Activated CD4-positive, alpha-beta T cell treated with anti-CD3 and anti-CD28 coated beads, Interleukin-2, amount 50 U/mL, for 48 hours (primary cell): ENCODE measurements at places on chromosomes 1 and 21.

- no peak for DNase-seq
Measured at GRCh38 chr1:237509748-237510147, 381.0 kb downstream of the ZP4 start.

- no peak for DNase-seq
Measured at GRCh38 chr1:98888869-98889268, 115.8 kb downstream of the PLPPR5 start.

- no peak for DNase-seq
Measured at GRCh38 chr1:1775327-1776226, 2.7 kb downstream of the NADK start.

- no peak for DNase-seq
Measured at GRCh38 chr1:98926597-98926996, 78.1 kb downstream of the PLPPR5 start.

DNA sequence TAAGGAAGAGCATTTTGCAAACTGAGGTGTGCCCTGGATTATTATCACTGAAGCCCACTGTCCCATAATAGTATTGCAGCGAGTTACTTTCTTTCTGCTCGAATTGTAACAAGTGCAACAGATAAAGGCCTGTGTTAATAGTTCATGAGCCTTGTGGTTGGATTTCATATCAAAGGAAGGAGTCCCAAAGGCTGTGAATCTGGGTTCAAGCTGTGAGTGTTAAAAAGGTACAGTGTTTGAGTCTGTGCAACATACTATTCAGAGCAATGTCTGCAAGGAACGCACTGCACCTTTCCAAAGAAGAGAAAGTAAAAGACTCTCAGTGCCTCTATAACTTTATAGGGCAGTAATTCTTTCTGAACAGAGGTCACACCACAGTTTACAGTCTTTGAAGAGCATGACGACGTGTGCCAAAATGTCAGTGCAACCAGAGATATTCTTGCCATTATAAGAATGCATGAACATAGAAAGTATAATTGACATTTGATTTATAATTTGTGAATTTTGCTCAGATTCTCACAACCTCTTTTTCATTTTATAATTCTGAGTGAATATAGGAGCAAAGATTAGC is 79.1 kb downstream of the CDC7 start:
- DNase-seq: no peak

- peak; percentile 36 for DNase-seq
Measured at GRCh38 chr1:23167353-23168078, 1.1 kb downstream of the LUZP1 start.

GRCh38 chr1:70353601-70354331 is 756 bp downstream of the ANKRD13C start:
- DNase-seq: peak; percentile 40
